ENCODE measurements at places on chromosomes 2 and 18.

- peak; percentile 44 for DNase-seq
These were observed 1.5 kb downstream of the EFR3B start for GRCh38 chr2:25043241-25043867.

DNA sequence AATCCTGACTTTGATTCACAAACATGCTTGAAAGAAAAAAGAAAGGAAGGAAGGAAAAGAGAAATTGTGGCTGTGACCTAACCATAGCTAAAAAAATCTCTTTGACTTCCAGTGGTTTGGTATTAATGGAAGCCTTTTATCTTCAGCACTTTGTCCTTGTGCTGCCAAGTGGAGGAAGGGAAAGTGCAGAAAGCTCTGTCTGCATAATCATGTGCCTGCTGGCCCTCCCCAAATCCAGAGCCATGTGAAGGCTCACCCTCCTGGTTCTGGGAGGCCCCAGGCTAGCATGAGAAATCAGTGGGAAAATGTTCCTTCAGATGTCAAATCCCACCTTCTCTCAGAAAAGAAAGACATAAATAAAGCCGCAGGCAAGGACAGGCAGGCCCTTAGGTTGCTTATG, 48.3 kb upstream of the BMPR2 start:
- DNase-seq, result no peak

- DNase-seq, result no peak
These were observed 143.3 kb upstream of the ZEB2 start for GRCh38 chr2:144663207-144663606.

DNA sequence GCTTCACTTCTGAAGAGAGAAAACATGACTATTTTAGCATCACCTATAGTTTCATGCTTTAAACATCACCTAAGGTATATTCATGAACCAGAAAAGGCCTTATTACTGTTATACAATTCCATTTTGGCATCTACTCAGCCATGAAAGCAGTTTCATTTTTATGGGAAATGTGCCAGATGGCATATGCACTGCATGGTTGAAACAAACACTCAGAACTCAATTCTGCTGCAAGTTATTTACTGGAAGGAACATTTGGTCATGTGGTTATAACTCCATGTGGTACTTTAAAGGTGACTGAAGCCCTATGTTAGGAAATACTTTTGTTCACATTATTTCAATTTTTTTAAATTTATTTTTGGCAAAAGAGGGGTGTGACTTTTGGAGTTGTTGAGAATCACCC, 287.5 kb upstream of the CRIM1 start:
- no peak for DNase-seq

GRCh38 chr2:158100411-158100810, 1.3 kb upstream of the UPP2 start:
- no peak for DNase-seq

GRCh38 chr2:221677688-221678087, 105.6 kb upstream of the EPHA4 start:
- no peak for DNase-seq

Data from activated CD4-positive, alpha-beta T cell treated with anti-CD3 and anti-CD28 coated beads, Interleukin-2, amount 50 U/mL, for 24 hours (primary cell).